Tongue (tissue), 3 donors: ENCODE measurements at places on chromosomes 13 and 19.

- no peak for DNase-seq
These were observed 10.8 kb downstream of the XPO4 start for GRCh38 chr13:20891768-20892167.

DNA sequence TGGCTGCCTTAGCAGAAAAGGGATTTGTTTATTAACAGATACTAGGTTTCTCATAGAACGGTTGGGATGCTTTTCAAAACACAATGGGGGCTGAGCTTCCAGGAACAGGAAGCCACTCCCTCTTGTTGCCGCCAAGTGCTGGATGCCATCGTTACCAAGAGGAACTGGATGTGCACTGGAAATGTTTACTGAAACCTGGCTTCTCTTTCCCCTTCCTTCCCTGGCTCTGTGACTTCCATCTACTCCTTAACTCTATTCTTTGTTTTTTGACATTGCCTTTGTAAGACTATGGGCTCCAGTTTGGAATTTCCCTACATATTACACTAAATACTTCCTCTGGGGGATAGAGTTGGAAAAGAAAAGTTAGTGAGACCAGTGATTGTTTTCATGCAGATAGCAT is 11.7 kb upstream of the KL start:
- peak; percentile 19 for DNase-seq

- no peak for DNase-seq
These were observed 2818.6 kb upstream of the PCDH20 start for GRCh38 chr13:64234255-64234654.

- DNase-seq: no peak
These were observed 921.8 kb downstream of the UQCRFS1 start for GRCh38 chr19:28290963-28291657.

DNA sequence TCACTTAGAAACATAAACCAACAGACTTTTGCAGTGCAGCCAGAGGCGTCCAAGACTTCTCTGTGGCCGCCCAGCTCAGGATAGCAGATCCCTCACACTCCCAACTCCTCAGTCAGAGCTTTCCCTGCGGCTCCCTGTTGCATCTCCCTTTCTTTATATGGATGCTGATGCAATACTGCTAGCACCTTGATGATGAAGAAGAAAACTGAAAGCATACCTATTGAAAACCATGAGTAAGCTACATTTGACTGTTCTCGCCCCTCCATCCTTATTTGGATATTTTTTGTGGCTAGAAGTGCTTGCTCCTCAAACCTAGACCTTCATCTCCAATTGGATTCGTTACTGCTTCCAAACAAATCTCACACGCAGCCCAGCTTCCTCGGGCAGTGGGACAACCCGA is 57.3 kb upstream of the UBL3 start:
- no peak for DNase-seq
